NCI-H446 (cell line): ENCODE measurements at places on chromosomes 4 and X.

- no peak for DNase-seq
These were observed 464.5 kb downstream of the BCOR start for GRCh38 chrX:39633293-39633692.

- no peak for DNase-seq
These were observed 71.0 kb downstream of the GPAT3 start for GRCh38 chr4:83606898-83607297.

GRCh38 chrX:139907078-139907477 lies 25.8 kb downstream of the ATP11C start:
- DNase-seq, result no peak

- DNase-seq, result no peak
These were observed 243.6 kb upstream of the GPRIN3 start for GRCh38 chr4:89551191-89551590.
